ENCODE measurements at places on chromosomes 7 and 10.

GRCh38 chr7:34728156-34728555, 70.1 kb downstream of the NPSR1 start:
- DNase-seq, result no peak

- no peak for DNase-seq
Observed at GRCh38 chr10:125064681-125065492, 95.5 kb downstream of the CTBP2 start.

DNA sequence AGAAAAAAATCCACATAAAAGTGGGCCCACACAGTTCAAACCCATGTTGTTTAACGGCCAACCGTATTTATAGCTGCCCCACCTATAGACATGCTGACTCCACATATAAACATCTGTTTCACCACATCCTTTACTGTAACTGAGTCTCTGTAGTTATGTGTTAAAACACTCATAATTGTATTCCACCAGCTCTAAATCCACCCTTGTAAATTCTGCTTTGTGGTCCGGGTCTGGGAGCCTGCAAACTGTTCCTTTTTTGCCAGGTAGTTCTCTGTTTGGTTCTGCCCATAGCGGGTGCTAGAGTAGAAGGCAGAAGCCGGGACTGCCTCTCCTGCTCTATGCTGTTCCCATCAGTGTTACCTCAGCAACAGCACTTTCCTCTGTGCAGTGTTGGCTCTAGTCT, 20.2 kb upstream of the FHIP2A start:
- no peak for DNase-seq

- DNase-seq, result no peak
Observed at GRCh38 chr7:141228482-141228881, 154.6 kb downstream of the TMEM178B start.

DNA sequence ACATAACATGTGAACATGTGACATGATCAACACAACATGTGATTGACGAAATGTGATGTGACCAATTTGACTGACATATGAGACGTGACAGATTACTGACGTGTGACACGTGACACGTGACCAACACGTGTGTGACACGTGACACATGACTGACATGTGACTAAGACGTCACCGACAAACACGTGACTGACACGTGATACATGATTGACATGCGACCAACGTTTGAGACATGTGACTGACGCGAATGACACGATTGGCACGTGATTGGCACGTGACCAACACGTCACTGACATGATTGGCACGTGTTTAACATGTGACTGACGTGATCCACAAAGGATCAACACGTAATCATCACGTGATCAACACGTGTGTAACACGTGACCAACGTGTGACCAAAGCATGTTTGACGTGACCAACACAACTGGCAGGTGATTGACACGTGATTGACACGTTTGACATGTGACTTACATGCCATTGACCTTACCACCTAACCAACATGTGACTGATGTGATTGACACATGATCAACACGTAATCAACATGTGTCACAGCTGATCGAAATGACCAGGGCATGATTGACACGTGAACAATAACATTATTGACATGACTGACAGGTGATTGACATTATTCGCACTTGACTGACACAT, 23.7 kb downstream of the CRPPA start:
- DNase-seq, result no peak

GRCh38 chr10:95363303-95363912, 72.6 kb upstream of the PDLIM1 start:
- DNase-seq, result peak; percentile 81

DNA sequence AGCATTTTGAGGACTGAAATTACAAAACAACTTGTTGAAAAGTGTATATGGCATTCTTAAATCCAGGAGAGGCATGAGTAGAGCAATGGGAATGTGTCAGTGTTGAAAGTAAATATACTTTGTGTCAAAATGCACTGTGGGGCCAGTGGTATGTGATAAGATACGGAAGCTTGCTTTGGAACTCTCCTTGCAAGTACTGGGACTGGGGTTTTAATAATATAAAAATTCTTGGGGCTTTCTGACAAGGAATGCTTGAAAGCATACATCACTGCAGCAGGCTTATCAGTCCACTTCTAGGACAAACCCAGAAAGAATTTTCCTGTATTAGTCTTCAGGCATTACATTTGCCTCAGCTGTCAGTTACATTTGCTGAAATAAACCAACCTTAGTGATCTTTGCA, 472.8 kb upstream of the FZD8 start:
- DNase-seq, result no peak

DNA sequence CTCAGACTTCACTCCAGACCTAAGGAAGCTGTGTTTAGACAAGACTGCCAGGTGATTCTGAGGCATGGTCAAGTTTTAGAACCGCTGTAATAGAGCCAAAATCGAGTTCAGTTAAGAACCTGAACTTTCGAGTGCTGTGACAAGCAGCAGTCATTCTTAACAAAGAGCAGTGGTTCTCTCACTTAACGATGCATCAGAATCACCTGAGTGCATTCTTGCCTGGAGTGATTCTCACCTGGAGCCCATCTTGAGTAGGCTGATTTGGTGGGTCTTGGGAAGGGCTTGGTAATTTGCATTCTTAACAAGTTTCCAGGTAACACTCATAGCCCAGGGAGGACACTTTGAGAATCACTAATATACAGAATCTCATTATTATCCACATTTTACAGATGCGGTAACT, 44.7 kb downstream of the PLXNA4 start:
- no peak for DNase-seq

- no peak for DNase-seq
Observed at GRCh38 chr7:25722856-25723255, 429.1 kb upstream of the NFE2L3 start.

DNA sequence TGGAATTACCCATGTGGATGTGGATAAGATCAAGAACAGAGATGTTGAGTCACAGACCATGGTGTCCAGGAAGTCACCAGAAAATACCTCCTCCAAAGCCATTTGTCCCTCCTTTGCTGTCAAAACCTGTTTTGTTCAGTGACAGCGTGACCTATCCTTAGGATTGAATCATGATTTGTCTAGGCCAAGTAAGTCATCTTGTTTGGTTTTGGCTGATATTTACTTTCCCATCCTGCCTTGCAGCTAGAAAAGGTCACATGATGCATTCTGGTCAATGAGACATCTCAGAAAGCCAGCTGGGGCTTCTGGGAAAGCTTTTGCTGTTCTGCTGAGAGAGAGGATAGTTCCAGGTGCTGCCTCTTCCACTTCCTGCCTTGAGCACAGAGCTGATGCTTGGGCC, 225.3 kb upstream of the ZMIZ1 start:
- DNase-seq, result no peak

- no peak for DNase-seq
Observed at GRCh38 chr10:7449063-7449695, 38.3 kb upstream of the SFMBT2 start.

GRCh38 chr10:78190051-78190825, 156.6 kb downstream of the RPS24 start:
- no peak for DNase-seq

DNA sequence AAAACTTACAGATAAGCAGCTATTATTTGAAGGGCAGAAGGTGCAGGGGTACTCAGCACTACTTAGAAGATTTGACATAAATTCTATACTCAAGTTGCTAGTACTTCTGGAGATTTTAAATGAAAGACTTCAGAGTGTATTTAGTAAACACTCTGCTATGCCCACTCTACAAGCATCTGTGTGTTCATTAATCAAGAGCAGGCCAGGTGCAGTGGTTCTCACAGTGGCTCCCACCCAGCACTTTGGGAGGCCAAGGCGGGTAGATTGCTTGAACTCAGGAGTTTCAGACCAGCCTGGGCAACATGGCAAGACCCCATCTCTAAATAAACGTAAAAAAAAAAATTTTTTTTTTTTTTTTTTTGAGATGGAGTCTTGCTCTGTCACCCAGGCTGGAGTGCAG, 38.9 kb upstream of the TOMM7 start:
- DNase-seq, result no peak

- DNase-seq, result no peak
Observed at GRCh38 chr10:48333856-48334255, 27.4 kb downstream of the MAPK8 start.

GRCh38 chr7:138499340-138499739, 39.3 kb downstream of the TRIM24 start:
- DNase-seq, result no peak

GRCh38 chr10:128721963-128722445, 595.8 kb upstream of the MKI67 start:
- no peak for DNase-seq

- no peak for DNase-seq
Observed at GRCh38 chr7:29877196-29877595, 70.9 kb downstream of the WIPF3 start.

DNA sequence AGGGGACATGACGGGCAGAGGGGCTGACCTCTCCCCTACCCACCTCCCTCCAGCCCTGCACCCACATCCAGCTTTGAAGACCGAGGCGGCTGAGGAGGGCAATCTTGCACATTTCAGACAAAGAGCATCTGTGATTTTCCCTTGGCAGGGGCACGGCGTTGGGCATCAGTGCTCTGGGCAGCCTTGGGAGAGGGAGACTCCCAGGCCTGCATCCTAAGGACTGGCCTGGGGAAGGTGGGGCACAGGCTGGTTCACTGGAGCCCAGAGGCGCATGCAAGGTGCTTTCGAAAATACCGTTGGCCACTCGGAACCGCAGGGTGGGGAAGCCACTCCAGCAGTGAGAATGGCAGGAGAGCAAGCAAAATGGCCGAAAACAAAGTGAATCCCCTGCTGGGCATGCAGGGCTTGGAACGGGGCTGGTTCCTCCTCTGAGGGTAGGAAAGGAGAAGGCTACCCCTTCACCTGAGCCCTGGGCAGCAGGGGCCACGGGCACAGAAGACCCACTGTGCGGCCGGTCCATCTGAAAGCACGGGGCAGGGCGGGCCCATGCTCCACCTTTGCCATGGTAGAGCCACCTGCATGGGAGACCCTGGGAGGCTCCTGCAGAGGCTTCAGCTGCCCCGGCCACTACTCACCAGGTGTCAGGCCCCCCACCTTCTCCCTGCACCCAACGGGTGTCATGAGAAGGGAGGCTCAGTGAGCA, 49.8 kb downstream of the EBF3 start:
- no peak for DNase-seq

GRCh38 chr7:152759949-152760853, 649 bp downstream of the ACTR3B start:
- no peak for DNase-seq

DNA sequence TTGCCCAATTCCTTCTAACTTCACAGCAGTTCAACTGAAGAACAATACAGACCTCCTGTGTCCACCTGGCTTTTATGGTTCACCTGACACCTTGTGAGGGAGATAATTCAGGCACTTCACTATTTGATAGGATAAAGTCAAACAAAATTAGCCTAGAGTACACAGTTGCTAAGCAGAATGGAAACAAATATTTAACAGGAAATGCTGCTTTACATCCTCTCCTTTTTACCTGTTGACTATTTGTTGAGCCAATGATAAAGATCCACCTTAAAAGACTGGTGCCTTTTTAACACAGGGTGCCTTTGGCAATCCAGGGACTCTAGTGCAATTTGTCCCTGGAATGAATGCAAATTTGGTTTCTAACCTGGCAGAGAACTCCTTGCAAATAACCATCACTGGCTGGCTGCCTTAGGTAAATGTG, 39.8 kb downstream of the ITPRID1 start:
- DNase-seq, result no peak

- DNase-seq, result no peak
Observed at GRCh38 chr10:17452060-17452841, 2.1 kb downstream of the ST8SIA6 start.

DNA sequence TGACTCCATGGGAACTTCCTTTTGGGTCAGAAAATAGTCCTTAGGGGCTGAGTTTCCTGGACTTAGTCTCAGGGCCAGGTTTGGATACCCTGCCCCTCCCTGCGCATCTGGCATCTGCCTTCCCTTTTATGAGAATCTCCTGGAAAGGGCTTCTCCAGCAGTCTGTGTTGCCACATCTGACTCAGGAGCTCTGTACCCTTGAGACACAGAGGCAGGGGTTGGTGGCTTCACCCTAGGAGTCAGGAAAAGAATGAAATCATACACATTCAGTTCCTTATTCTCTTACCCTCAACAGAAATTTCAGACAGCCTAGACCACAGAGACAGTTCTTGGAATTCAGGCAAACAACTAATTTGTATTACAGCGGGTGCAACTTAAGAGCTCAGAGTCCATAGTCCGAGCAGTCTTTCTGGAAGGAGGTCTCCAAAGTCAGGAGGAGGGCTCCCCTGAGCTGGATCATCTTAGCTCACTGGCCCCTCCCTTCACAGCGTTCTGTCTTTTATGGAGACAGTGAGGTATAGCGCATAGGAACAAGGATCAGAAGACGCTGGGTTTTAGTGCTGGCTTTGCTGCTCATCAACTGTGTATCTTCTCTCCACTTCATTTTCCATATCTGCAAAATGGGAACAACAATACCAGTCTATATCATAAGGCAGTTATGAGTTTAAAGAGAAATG, 3.0 kb upstream of the PLAU start:
- DNase-seq, result no peak

DNA sequence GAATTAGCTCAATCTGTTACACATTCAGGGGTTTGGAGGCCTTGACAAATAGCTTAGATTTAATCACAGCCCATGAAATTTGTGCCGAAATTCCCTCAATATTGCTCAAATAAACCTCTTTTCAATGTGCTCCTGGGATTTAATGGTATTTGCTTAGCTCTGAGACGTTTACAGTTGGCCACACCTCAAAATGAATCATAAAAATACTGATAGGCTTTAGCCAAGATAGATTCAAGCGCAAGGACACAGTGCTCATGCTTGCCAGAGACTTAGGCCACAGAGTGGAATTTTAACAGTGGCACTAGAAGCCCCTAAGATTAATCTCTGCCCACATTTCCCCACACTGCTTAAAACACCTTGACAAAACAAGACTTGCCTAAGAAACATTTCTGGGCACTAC, 2.3 kb upstream of the SEMA3C start:
- no peak for DNase-seq

DNA sequence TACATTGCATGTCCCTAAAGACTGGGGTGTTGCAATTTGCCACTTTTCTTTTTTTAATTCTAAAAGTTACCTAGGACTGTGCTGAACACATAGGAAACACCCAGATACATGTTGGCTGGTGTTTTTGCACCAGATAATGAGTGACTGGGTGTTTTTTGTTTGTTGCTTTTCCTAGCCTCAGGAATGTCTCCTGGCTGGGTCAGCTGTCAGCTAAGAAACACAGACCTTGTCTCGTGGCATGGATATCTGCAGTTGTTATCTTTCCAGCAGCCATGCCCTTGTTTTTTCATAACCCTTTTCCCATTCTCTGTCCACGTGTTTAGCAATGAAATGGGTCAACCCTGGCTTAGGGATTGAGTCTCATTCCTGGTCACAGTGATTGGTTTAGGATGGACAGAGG, 433.9 kb upstream of the ZMIZ1 start:
- no peak for DNase-seq

DNA sequence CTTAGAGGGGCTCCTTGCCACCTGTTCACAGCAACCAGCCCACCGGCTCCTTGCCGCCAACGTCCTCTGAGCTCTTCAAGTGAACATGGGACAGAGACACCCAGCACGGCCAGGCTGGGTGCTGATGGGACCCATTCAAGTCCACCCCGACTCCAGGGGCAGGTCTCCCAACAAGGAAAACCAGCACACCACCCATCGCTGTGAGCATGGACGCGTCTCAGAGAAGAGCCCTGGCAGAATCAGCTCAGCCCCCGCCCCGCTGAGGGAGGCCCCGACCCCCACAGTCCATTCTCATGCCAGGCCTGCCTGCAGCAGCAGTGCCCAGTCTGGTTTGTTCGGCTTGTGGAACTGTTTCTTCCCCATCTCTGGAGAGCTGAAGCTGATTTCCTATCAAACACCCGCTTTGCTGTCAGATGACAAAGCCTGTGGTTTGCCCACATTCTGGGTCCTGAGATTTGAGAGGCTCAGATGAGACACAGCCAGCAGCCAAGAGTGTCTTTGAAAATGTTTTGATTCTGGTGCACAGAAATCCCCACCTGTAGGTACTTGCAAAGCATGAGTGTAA, 216.6 kb downstream of the ZMYND11 start:
- no peak for DNase-seq

GRCh38 chr10:59907537-59907917, 1.2 kb upstream of the CCDC6 start:
- no peak for DNase-seq
